ENCODE measurements at places on chromosomes 16 and 17. TPM values are rescaled to one million over a fixed set of nuclear protein-coding genes. Genes with fewer than 3 reads are reported as not detected.
A peak's percentile ranks its signal among the peaks of the same experiment; 100 is the strongest.

DNA sequence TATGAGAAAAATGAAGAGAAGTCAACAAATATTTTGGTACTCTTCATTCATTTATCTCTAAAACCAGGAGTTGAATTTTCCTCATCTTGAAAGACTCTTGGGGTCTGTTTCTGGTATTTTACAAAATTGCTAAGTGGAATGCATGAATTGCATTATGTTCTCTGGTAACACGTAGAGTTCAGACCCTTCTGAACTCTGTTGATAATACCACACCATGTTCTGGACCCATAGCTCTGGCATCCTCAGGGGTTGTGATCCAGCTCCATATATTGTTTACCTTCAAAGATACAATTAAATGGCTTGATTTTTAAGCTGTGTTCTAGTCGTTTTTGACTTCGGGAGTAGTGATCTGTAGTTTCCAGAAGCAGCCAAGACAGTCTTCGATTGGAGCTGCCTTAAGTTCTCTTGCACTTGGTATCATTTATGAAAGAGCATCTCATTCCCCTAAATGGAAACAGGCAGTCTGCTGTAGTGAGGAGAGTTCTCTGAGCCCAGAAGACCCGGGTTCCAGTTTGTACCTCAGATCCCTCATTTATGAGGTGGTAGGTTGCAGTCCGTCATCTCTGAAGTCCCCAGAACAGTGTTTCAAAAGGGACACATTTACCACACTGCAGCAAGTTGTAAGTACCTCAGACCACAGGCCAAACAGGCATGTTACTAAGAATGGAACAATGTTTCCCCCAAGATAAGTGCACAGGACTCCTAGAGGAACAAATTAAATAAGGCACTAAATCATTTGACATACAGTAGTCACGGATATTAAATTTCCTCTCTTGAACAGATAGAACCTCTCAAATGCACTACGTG is 9.6 kb downstream of the PSMD7 start:
- no peak overlapping the region for H3K27ac ChIP-seq
- DNase-seq: no peak
- H3K4me1 ChIP-seq: no peaks in the 10 kb centered on the region
- H3K27me3 ChIP-seq: no peaks in the 10 kb centered on the region
- H3K4me3 ChIP-seq: no peak overlapping the region

The EVPL gene
- total RNA-seq: 0.21 TPM

The GNG13 gene
- total RNA-seq: not detected

- H3K27me3 ChIP-seq: no peaks in the 10 kb centered on the region
- peak; percentile 62 for DNase-seq
- no peaks in the 10 kb centered on the region for H3K4me1 ChIP-seq
- H3K4me3 ChIP-seq: no peak overlapping the region
- H3K27ac ChIP-seq: no peak overlapping the region
- no peaks in the 10 kb centered on the region for H3K36me3 ChIP-seq
Measured at GRCh38 chr17:80430446-80431245, 15.7 kb downstream of the ENDOV start.

The SULT1A3 gene
- 6.6 TPM for total RNA-seq

The ZNF646 gene
- 15.0 TPM for total RNA-seq

All from aorta (tissue), 5 donors.